ENCODE measurements at places on chromosomes 2 and 18.

GRCh38 chr2:30149513-30149912 lies 2.7 kb downstream of the YPEL5 start:
- DNase-seq: no peak

- DNase-seq: no peak
Measured at GRCh38 chr2:46828491-46829230, 86.9 kb downstream of the MCFD2 start.

DNA sequence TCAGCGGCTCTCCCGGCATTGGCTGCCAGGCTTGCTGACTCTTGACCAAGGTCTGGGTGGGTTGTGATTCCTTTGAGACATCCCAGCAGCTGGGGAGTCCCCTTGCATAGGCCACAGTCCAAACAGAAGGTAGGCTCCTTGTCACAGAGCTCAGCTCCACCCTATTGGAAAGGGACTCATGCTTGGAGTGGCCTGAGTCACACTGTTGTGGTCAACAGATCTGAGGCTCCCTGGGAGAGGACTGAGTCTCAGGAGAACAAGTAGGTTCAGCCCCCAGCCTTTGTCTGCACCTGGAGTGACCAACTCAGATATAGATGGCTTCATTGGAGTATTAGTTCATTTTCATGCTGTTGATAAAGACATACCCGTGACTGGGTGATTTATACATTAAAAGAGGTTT lies 32.1 kb upstream of the SH3BP4 start:
- no peak for DNase-seq

DNA sequence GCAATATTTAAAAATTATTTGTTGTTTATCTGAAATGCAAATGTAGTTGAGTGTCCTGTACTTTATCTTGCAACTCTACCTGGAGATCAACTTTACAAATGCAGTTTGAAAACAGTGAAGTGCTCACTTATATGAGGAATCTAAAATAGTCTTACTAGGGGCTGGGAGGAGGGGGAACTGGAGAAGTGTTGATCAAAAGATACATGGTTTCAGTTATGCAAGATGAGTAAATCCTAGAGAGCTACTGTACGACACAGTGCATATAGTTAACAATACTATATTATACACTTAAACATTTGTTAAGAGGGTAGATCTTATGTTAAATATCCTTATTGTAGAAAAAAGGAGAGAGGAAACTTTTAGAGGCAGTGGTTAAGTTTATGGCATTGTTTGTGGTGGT lies 241.9 kb downstream of the BCL11A start:
- no peak for DNase-seq

All from hippocampal formation (tissue), 2 donors.